Stimulated activated CD8-positive, alpha-beta memory T cell treated with anti-CD3 and anti-CD28 coated beads, Interleukin-15, amount 100 ng/mL, for 1 hour (primary cell): ENCODE measurements at places on chromosomes 13 and 19.

DNA sequence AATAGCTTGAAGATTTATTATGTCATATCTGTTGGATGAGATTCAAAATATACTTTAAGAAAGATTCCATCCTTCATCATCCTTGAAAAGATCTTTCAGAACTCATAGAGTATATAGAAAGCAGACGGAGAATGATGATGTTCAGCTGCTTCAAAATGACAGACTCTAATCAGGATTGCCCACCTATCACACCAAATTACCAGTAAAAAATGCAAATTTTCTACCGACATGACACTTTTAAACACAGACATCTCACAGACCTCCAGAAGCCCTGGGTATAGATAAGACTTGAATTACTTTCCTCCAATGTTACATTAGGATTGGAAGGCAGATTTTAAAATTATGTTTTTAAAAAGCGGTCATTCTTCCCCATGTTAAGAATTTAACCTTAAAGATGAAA lies 235.5 kb downstream of the GPC6 start:
- no peak for DNase-seq

DNA sequence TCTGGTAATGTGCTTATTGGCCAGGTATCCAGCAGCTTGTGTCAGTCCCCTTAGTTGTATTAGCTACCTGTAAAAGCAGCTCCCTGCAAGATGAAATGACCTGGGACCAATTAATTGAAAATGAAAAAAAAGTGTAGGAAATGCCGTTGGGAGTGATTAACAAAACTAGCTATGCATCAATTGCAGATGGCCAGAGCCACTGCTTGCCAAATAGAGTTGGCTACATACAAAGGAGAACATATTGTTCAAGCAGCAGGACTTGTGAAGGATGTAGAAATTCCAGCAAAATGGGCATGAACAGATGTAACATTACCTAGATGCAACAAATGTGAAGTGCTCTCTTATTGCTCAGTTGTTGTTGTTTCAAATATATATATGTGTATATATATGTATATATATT lies 300.5 kb downstream of the PCDH17 start:
- no peak for DNase-seq

- no peak for DNase-seq
These were observed 1146.2 kb upstream of the SPRY2 start for GRCh38 chr13:81487151-81487550.

DNA sequence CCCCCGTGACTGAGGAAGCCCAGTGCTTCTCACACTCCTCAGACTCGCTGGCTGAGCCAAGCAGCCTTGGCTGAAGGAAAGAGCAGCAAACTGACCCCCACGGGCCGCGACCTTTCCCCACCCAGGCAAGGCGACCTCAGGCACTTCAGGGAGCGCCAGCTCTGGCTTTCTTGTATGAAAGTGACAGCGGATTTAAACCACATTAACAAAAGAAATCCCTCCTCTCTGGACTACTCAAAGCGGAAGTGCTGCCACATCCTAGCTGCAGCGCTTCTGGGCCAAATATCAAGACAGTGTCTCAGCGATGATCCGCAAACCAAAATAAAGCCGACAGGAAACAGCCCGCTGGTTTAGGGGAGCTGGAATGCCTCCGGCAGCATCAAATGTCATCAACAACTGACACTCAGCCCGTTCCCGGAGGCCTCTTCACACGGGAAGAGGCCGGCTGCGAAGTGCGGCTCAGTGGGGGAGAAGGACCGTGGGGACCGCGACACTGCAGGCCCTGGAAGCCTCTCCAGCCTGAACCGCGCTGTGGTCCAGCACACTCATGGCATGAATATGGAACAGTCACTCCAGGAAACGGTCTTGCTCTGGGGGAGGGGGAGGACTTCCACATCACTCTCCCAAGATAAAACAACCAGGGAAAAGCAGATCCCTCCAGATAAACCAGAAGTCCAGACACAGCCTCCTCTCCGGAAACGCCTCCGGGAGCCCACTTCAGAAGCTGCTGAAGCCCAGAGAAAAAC lies 1.4 kb downstream of the RASA3 start:
- DNase-seq = no peak

GRCh38 chr13:46593398-46593797 lies 40.4 kb downstream of the LRCH1 start:
- DNase-seq = no peak

DNA sequence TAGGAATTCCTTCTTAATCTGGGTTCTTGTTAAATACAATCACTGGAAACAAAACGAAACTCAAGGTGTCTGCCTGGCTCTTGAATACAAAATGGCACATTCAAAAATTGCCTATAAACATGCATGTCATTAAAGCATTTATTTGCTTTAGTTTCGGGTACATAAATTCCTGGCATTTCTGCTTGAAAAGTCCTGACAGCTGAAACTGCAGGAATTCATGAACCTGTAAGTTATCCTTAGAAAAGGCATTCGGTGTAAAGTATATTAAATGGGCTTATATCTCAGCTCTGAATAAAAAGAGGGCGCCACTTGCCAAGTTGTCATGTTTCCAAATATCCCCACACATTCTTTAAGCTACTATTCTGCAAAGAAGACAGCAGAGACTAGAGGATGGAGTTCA lies 32.9 kb downstream of the RXFP2 start:
- no peak for DNase-seq

- DNase-seq = no peak
These were observed 179.8 kb downstream of the RBM26 start for GRCh38 chr13:79226250-79226649.

DNA sequence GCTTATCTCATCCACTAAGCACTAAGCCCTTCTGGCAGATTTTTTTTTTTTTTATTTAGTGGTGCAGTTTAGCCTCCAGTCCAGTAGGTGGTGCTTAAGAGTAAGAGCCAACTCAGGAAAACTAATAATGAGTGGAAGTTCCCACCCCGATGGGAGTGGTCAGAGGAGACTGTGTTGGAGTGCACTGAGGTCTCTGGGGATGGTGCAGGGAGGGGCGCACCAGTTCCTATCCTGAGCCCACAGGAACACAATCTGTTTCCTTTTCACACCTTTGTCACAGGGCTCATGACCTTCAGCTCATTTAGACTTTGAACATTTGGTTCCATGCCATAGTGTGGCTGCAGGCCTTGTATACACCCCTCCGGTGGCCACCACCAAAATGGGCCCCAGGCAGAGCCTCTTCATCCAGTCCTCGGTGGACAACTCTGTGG lies 367.4 kb downstream of the SPRY2 start:
- DNase-seq = no peak

DNA sequence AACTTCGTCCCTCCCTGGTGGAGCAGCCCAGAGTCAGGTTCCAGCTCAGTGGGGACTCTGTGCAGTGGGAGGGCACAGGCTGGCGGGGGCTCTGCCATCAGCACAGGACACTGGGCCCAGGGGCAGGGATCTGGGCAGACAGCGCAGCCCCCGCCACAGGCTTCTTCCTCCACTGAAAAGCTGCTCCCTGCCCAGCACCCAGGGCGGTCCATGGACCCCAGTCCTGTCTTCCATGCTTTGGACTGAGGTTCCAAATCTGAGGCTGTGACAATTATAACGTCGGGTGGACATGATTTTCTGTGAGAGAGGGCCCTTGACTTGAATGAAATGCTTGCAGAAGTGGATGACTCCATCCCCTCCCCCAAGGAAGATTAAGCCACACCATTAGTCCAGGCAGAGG lies 21.2 kb upstream of the NCCRP1 start:
- no peak for DNase-seq

GRCh38 chr19:3914199-3914598 lies 18.7 kb upstream of the NMRK2 start:
- no peak for DNase-seq

- no peak for DNase-seq
These were observed 1730.1 kb downstream of the SLITRK5 start for GRCh38 chr13:89401264-89401675.

GRCh38 chr13:29464105-29464679 lies 131.3 kb downstream of the SLC7A1 start:
- DNase-seq = no peak
